ENCODE measurements at places on chromosomes 7 and 10.

GRCh38 chr10:118472415-118473304, 122.8 kb downstream of the PRLHR start:
- no peak for DNase-seq

GRCh38 chr7:44391171-44391570, 65.8 kb upstream of the CAMK2B start:
- no peak for DNase-seq

DNA sequence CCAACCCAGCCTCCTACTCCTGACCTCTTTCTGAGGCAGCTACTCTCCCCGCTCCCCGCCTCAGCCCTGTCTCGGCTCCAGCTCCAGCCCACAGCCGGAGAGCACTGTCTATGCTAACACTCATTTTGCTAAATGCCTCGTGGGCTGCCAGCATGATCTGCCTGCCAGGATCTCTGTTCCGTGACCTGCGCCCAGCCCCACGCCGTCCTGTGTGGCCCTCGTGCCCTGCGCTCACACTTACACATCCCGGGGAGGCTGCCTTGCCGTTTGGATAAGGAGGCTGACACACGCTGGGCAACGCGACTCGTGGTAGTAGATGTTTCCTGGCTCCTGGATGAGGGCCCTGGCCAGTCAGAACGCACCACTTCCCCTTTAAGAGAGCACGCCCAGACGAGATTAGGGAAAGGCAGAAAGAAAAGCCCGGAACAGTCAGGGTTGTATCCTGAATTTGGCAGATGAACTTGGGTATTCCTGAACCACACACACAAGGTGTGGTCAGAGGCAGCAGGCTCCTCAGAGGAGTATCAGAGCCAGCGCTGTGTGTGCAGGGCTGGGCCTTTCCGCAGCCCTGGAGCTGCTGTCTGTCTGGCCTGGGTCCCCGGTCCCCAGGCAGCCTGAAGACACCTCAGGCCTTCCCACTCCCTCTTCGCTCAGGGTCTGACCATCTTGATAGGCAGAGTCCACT, 97.7 kb upstream of the EFCAB10 start:
- DNase-seq: peak; percentile 45

DNA sequence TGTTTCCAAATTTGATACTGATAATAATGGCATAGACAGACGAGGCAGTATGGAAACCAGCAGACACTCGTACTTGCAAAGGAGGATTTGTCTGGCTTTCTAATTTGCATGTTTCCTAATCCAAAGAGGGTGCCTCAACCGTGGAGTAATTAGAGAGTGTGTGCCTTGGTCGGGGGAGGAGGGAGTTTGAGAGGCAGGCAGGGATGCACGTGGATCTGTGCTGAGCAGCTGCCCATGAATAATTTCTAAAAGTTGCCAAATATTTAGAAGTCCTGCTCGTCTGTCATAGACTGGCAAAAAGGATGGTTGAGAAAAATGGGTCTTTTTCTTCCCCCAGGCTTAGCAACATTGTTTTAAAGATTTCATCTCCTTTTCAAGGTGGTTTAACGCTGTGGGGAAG, 69.4 kb downstream of the PTPRE start:
- DNase-seq: peak; percentile 53

All from amniotic epithelial cell (primary cell).